Activated T-cell treated with anti-CD3 and anti-CD28 coated beads for 24 hours (primary cell): ENCODE measurements at places on chromosomes 16 and 17.
A peak's percentile ranks its signal among the peaks of the same experiment; 100 is the strongest.

DNA sequence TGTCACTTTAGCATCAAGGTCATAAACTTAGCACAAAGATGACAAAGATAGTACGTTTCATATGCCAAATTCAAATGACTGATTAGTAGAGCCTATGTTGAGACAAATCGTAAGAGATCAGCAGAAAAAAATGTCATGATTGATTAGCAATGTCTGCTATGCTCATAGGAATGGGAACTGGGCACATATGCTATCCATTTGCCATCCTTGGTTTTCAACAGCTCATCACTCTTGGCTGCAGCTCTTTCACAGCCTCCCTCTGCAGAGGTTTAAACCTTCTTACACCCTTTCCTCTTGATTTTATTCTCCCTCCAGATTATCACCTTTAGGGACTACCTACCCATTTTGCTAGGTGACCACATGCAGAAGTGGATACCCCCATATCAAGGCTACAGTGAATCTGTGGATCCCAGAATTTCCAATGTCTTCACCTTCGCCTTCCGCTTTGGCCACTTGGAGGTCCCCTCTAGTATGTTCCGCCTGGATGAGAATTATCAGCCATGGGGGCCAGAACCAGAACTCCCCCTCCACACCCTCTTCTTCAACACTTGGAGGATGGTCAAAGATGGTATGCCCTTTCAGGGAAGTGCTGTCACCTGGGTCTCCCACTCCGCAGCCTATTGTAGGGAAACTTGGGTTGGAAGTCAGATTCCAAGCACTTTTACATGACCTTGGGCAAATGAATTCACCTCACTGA is 16.2 kb downstream of the MPO start:
- no peak for DNase-seq

DNA sequence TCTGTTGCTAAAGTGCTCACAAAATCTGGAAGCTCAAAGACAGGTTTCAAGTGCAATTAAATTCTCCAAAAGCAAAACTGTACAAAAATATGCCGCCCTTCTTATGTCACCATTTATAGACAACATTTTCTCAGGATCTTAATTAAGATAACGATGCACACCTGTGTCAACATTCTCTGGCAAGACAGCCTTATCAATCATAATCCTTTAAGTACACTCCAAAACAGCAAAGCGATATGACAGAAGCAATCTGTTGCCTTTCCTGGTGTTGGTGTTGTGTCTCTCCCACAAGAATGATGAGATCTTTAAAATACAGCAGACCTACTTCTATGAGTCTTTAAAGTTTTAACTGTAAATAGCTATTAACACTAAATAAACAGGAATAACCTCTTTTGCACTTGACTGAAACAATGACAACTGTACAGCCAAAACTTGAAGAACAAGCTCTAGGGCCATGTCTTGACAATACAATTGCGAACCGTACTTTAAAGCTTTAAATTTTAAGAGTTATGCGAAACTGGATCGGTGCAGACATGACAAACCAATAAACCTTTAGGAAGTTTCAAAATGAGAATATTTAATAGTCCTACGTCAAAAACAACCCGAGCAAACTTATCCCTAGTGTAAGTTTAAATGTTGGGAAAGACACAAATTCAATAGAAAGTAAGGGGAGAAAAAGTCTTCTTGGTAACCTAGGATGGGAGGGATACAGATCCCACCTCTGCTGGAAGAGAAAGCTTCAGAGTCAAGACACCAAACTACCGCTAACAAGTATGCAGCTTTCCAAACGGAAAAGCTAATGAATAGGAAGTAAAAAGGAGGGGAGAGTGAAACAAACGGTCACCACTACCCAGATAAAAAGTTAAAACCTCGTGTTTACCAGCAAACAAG is 3.3 kb upstream of the IRX5 start:
- no peak for DNase-seq

GRCh38 chr17:58277107-58277801 is 3.5 kb downstream of the MPO start:
- DNase-seq: no peak

DNA sequence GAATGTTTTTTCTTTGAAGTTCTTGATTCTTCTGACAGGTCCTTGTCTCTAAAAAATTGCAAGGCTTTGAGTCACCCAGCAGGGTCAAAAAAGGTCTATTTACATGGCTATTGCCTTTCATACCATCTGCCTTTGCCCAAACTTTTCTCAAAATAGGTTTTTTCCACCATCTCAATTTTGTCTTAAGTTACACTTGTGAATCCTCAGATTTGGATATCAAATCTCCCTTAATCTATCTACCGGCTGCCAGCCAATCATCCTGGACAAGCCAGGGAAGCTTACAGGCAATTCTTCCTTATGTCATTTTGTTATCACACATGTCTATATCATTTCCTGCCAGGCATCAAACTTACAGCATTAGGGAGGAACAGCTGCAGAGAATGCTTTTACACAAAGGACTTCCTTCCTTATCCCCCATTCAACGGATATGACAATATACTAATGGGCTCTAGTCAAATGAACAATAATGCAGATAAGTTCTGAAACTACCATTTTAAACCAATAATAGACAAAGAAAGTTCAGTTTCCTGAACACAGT is 104.1 kb upstream of the CORO6 start:
- no peak for DNase-seq

GRCh38 chr16:14307059-14307526 is 236.0 kb downstream of the MRTFB start:
- DNase-seq: no peak

- DNase-seq: no peak
Observed at GRCh38 chr17:67469208-67469980, 92.3 kb downstream of the PITPNC1 start.

DNA sequence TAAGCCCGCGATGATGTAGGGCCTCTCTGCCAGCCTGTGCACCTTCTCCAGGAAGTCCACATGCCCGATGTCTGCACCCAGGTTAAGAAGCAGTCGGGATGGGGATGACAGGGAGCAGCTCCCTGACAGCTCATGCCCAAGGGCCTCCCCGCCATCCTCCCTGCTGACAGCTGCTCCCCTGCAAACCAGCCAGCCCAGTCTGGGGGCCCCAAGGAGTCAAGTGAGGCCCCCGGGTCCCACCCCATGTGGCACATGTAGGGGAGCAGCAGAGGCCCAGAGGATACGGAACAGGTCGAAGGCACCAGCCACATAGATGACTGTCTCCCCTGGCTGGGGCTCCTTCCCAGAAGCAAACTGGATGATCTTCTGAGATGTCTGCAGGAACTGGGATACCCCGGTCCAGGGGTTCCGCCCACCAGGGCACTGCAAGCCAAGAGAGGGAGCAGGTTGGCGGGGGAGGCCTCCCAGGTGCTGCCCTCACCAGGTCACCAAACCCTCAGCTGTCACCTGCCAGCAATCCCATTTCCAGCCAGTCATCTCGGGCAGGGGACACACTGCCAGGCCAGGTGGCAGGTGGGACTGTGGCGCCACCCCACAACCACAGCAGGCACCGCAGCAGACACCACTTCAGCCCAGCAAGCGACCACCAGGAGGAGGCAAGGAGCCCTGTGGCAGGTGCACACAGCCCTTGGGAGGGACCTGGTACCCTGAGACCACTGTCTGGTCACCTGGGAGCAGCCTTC is 4.6 kb downstream of the PCYT2 start:
- no peak for DNase-seq

GRCh38 chr16:27503662-27504061 is 46.1 kb downstream of the GTF3C1 start:
- DNase-seq: no peak

- DNase-seq: no peak
Observed at GRCh38 chr16:62462971-62463370, 426.7 kb upstream of the CDH8 start.

DNA sequence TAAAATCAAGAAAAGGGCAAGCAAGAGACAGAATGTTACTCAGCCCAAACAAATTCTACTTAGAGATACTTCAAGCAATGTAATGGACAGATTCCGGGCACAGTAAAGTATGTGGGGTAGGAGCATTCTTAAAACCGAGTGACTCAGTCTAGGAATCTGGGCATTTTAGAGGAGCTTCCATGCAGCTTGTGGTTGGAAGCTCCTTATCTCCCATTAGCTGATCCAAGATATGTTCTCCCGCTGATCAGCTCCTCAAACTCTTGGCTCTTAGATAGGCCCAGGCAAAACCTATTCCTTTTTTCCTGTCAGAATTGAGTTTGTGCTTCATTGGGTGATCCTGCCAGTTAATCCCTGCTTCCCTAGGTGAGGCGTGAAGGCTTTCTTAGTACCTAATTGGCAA is 303.3 kb downstream of the CEP112 start:
- no peak for DNase-seq

DNA sequence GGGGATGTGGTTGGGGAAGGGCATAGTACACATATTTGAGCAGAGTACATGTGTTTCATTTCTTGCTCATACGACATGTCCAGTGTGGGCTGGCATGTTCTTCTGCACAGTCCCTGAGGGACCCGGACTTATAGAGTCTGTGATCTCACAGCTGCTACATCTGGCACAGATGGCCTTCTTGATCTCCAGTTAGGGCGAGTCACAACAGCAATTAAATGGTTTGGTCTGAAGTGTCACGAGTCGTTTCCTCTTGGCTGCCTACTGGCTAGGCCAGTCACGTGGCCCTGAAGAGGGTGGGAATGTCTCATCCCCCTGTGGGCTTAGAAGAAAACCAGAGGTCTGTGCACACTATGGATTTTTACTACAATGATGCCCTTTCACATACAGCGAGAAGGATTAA is 443.6 kb downstream of the WWOX start:
- no peak for DNase-seq

GRCh38 chr17:59001158-59001814 is 105.4 kb downstream of the TRIM37 start:
- peak; percentile 63 for DNase-seq

GRCh38 chr16:50371936-50372595 is 3.3 kb upstream of the BRD7 start:
- no peak for DNase-seq

DNA sequence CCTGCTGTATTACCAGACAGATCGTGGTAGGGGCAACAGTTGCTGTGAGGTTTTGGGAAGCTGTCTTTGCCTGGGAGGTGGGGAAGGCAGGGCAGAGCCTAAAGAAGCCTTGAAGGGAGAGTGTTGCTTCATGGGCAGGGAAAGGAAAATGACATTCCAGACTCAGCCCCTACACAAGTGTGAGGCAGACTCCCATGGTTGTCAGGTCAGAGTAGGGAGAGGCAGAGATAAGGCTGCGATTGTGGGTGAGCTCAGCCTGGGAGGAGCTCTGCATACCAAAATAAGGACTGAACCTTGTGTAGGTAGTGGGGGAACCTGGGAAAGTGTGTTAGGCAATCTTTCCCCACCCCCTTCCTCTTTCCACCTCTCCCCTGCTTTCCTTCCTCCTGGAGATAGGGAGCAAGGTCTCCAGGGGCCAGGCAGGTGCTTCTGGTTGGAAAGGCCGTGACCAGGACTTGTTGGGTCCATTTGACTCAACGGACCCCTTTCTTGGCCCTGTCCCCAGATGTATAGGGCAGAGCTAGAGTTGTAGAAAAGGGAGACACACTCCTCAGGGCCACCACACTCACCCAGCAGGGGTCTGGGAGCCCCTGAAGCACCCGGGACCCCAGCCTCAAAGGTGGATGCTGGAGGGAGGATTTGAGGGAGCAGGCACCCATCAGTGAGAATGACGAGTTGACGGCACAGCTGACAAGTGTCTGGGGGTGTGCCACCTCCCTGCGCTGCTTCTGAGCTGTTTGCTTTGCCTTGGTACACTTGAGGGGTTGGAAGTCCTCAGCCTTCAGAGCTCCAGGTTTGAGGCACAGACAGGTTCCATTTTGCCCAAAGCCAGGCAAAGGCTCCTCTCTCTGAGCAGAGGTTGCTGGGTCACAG is 18.5 kb upstream of the TOB1 start:
- no peak for DNase-seq
